ENCODE measurements at places on chromosomes 2 and 18.
A peak's percentile ranks its signal among the peaks of the same experiment; 100 is the strongest.

- no peak for DNase-seq
Observed at GRCh38 chr2:219274361-219274921, 4.7 kb upstream of the DNAJB2 start.

DNA sequence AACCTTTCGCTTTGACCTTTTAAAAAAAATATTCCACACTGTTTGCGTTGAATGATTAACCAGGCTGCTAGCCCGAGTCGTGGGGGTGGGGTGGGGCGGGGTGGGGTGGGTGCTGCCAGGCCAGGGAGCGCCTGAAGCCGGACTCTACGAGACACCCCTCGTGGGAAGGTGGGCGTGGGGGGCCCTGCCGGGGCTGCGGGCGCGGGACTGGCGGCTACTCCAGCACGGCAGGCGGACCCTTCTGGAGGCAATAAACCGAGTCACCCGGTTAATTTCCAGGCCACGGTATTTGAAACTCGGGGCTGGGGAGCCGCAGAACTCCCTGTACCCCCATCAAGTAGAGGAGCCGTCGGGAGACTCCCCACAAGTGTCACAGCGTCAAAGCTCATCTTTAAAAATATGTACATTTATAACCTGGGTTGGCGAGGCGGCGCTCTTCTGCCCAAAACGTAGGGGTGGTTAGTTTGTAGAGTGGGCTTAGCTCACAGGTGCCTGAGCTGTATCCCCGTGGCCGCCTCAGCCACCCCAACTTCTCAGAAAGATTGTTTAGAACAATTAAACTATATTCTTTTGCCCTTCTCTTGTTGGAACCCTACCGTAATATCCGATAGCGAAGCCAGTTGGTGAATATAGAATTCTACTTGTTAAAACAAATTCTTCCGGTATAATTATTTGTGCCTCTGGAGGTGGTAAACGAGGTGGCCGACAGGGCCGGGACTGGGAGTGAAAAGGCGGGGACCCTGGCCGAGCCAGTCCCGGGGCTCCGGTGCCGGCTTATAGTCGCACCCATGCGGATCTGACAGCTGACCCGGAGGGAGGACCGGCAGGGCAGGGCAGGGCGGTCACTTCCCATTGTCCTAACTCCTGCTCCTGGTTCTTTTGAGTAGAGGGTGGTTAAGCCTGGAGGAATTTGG is 1.4 kb downstream of the B3GNT2 start:
- no peak for DNase-seq

DNA sequence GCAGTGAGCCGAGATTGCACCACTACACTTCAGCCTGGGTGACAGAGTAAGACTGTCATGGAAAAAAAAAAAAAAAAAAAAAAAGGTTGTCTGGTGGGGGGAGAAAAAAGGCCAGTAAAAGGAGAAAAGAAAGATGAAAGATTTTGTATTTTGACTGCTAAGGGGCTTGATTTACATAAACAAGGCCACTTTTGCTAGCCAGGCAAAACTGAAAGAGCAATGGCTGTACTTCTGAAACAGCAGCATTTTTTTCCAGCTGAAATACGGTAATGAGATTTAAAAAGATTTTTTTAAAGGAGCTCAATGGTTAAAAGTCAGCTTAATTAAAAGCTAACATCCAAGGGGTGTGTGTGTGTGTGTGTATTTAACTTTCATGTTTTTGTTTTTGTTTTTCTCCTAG is 11.3 kb upstream of the OXER1 start:
- no peak for DNase-seq

DNA sequence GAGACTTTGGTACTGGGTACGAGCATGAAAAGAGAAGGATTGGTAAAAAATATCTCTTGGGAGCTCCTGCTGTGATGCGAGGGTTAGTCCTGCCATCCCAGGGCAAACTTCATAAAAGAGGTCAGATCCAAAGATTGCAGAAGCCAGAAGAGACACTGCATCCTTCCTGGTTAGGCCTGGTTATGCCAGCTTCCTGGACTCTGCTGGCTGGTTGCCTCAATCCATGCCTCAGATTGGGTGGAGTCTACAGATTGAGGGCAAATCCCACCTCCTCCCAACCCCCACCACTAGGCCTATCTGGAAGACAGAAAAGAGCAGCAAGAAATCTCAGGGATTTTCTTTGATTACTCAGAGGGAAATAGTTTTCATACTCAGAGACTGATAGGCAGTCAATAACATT is 5.3 kb upstream of the ACADL start:
- no peak for DNase-seq

DNA sequence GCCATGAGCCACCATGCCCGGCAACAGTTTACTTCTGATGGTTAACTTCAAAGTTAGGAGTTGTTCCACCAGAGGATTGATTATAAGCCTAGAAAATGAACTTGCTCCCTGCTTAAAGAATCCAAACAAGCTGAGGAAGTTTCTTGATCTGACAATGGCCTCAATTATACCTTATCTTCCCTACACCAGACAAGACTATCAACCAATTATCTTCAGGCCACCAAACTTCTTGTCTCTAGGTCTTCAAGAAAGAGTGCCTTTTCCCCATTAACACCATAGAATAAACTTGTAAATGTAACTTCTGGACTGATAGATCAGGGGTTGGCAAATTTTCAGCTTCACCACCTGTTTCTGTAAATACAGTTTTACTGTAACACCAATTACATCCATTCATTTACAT is 15.0 kb downstream of the ZC3H8 start:
- no peak for DNase-seq

GRCh38 chr2:233436691-233437438 is 82.6 kb downstream of the DGKD start:
- DNase-seq: no peak

GRCh38 chr2:14815201-14815600 is 182.7 kb downstream of the LRATD1 start:
- DNase-seq: no peak

DNA sequence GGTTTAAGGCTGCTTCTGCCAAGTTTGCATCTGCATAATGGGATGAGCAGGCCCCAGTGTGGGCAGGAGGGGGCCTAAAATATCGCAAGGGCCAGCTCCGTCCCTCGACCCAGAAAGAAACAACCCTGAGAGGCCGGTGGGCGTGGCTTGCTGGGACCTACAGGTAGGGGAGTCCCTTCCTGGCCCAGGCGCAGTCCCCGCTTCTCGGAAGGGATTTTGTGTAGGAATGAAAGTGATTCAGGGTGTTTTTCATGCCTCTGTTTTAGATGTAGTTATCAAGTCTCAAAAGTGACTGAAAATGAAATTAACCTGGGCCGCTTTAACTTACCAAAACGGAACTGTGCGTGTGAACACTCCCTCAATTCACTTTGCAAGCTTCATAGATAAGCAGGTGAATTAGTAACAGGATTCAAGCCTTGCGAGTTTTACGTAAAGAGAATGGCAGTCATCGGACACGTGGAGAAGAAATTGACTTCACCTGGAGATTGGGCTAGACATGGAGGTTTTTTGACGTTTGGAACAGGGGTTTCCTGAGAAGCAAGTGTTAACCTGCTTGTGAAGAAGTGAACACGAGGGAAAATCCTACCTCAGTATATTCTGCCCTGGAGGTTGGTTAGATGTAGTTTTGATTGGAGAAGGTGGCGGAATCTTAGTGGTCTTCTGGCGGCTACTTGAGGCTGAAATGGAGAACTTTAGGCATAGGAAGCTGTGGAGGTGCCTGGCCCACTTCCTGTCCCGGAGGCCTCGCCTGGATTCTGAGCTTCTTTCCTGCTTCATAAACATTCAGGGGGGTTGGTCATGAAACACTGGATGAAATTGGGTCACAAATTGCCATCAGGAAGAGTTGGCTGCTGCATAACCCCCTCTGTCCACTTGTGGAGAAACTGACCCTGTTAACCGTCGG is 1.7 kb downstream of the NCK2 start:
- DNase-seq: peak; percentile 37

GRCh38 chr2:240210198-240210965 is 69.9 kb upstream of the OTOS start:
- no peak for DNase-seq

DNA sequence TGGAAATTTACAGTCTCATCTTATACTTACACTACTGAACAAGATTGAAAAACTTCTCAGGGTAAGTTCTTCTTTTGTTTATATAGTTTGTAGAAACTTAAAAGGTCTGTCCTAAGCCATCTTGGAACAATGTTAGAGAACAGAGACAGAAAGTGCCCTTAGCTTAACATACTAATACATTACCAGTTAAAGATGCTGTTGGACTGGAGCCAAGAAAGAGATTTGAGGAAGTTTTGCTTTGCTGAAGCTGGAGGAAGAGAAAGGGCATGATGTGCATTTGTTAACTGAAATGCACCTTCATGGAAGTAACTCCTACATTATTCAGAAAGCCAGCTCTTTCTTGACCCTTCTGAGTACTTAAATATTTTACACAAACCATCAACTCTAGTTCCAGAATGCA is 66.5 kb upstream of the TNFRSF11A start:
- no peak for DNase-seq

GRCh38 chr18:58325494-58325893 is 281.5 kb downstream of the NEDD4L start:
- DNase-seq: no peak

DNA sequence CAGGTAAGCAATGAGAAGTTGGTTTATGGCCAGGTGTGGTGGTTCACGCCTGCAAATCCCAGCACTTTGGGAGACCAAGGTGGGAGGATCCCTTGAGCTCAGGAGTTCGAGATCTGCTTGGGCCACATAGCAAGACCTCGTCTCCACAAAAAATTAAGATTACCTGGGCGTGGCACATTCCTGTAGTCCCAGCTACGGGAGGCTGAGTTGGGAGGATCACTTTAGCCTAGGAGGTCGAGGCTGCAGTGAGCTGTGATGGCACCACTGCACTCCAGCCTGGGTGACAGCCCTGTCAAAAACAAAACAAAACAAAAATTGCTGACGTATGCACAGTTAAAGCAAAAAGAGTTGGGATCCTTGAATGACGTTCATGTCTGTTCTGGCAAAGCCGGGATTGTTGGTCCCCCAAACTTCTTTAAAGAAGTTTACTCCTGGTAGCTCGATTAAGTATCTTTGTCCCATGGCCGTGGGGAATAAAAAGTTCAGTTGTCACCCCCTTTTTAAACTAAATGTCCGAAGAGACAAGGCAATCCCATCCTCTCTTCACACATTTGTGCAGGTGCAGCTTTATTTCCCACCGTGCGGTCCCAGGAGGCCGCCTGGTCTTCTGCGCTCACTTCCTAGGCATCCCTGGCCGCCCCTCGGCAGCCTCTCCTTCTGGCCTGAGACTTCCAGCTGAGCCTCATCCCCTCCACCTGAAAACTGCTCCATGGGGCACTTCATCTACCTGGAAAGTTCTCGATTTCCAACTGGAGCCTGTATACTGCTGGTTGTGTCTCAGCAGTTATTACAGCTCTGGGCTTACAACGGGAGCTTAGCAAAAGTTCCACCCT is 762 bp upstream of the SPOPL start:
- DNase-seq: no peak

- no peak for DNase-seq
Observed at GRCh38 chr18:319720-320119, 51.9 kb upstream of the THOC1 start.

- DNase-seq: peak; percentile 59
Observed at GRCh38 chr2:54522624-54523281, 66.6 kb downstream of the SPTBN1 start.

DNA sequence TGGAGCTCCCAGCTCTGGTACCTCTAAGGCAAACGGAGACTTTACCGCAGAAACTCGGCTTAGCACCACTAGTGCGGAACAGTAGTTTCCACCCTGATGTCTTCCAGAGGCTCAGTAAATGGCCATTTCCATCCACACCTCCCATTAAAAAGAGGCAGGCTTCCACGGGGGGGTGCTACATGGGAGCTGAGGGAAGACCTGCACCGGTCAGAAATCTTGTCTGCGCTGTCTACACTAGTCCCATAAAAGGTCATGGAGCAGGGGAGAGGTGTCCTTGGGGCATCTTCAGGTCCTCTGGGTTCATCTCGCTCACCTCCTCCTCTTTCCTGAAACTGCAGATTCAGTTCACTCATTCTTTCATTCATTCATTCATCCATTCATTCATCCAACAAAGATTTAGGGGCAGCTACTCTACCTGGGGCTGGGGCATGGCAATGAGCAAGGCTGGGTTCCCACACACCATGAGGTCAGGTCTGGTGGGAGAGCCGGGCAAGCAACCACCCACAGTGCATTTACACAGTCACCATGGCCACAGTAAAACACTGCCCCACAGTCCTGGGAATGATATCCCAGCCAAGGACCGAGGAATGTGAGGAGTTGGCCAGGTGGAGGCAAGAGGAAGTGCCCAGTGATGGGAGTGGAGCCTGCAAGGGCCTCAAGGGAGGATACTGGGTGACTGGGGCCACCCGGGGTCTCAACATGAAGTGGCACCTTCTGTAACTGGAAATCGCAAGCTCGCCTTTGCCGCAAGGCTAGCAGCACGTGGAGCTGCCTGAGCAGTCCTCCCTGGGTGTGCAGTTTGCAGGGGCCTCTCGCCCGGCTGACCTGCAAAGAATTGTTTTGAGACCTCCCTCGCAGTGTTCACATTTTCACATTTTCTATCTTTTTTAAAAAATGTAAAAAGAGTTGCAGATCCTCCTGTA is 180.2 kb upstream of the RAB6C start:
- no peak for DNase-seq

- DNase-seq: peak; percentile 51
Observed at GRCh38 chr18:3995476-3996102, 459.5 kb downstream of the DLGAP1 start.

DNA sequence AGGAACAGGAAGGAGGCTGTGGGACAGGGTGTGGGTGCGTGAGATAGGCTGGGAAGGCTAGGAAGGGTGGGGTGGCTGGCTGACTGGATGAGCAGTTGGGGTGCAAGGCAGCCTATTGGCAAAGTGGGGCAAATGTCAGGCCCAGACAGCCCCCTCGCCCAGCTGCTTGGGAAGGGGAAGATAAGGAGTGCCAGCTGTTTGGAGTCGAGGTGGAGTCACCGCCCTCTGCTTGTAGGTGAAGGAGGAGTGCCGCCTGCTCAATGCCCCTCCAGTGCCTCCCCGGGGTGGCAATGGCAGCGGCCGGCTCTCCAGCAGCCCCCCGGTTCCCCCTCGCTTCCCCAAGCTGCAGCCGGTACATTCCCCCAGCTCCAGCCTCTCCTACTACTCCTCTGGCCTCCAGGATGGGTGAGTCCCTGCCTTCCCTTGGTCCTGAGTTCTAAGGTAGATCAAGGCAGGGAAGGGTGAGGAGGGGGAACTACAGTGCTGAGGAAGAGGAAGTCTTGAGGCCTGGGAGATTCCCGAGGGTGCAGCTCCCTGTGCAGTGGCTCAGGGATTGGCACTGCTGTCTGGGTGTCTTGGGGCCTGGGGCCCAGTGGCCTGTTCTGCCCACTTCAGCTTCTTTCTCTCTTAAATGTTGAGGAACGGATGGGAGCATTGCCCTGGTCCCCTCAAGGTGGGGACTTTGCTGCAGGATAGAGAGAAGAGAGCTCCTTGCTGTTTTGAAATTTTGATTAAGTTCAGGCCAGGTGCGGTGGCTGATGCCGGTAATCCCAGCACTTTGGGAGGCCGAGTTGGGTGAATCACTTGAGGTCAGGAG is 13.3 kb downstream of the GAREM2 start:
- no peak for DNase-seq

GRCh38 chr2:204251158-204251997 is 293.9 kb upstream of the PARD3B start:
- DNase-seq: no peak

- DNase-seq: no peak
Observed at GRCh38 chr2:115162494-115163293, 720.3 kb downstream of the DPP10 start.

Measured in NCI-H1436 (cell line).